ENCODE measurements at places on chromosomes 2 and 18. TPM values are rescaled to one million over a fixed set of nuclear protein-coding genes. Genes with fewer than 3 reads are reported as not detected.

GRCh38 chr18:63897072-63897471 lies 9.6 kb downstream of the SERPINB2 start:
- DNase-seq: no peak

DNA sequence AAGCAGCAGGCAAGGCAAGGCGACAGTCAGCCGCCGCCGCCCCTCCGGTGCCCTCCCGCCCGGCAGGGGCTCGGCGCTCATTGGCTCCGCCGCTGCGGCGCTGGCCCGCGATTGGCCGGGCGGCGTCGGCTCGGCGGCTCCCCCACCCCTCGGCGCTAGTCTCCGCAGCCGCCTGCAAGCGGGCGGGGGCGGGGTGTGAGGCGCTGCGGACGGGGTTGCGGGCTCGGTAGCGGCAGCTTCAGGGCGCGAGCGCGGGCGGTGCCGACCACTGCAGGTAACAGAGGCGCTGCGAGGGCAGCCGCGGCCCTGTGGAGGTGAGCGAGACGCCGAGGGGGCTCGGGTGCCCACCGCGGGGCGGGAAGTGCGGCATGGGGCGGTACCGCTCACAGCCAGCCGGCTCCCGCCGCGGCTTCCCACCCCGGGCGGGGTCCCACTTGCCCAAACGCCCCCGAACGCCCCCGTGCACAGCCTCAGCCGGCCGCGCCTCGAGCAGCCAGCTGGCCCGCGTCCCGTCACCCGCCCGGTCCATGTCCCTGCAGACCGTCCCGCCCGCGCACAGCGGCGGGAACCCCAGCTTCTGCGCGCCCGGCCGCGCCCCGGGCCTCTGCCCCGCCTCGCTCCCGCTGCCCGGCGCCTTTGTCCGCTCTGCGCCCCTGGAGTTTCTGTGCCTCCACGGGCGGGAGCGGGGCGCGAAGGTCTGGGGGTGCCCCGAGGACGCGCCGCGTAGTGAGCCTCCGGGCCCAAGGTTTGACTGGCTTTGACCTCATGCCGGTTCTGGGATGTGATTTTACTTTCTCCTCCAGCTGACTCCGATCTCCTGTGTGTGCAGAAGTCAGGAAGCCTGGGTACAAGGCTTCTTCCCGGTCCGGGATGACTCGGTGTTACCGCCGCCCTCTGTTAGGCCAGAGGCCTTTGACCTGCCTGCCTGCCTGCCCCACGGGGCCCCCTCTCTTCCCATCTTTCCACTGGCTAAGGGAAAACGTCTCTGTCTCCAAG lies at the start of gene SANBR:
Gene SANBR (plus strand): TSS at position 158 of the 996 bp plus-strand sequence. CDS start 4,480 bp downstream, outside the sequence.
- peak; percentile 93 for DNase-seq

- no peak for DNase-seq
Measured at GRCh38 chr2:146363731-146364130, 1481.1 kb upstream of the ACVR2A start.

Gene TACR1
- total RNA-seq: 0.41 TPM

- no peak for DNase-seq
Measured at GRCh38 chr2:46984642-46985476, 69.3 kb upstream of the MCFD2 start.

GRCh38 chr2:30867385-30867784 lies 60.1 kb upstream of the CAPN13 start:
- no peak for DNase-seq

Gene GPR155
- 13.3 TPM for total RNA-seq

All from tongue (tissue), 3 donors.